ENCODE measurements at places on chromosomes 16 and 17.

DNA sequence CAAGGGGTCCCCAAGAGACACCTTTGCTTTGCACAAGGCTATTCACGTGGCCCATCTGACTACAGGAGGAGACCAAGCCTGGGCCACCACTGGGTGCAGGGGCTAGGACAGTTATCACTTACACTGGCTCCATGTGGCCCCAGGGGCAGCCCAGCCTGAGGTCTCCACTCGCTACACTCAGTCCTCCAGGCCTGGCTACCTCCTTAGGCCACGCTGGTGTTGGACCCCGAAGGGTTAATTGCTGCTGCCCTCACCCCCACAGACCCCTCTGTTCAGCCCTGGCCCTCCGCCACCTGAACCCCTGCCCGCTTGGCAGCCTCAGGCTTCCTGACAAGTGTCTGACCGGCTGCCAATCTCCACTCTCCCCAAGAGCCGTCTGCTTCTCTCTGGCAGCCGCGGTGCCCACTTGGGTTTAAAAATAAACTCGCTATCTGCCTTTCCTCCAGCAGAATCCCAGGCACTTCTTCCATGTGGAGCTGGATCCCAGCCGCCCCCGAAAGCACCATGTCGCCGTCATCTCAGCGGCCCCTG, 27.8 kb downstream of the ADAM11 start:
- DNase-seq = no peak

- no peak for DNase-seq
Observed at GRCh38 chr16:14003074-14003570, 68.0 kb upstream of the MRTFB start.

GRCh38 chr16:5581908-5582307, 484.3 kb upstream of the EEF2KMT start:
- no peak for DNase-seq

DNA sequence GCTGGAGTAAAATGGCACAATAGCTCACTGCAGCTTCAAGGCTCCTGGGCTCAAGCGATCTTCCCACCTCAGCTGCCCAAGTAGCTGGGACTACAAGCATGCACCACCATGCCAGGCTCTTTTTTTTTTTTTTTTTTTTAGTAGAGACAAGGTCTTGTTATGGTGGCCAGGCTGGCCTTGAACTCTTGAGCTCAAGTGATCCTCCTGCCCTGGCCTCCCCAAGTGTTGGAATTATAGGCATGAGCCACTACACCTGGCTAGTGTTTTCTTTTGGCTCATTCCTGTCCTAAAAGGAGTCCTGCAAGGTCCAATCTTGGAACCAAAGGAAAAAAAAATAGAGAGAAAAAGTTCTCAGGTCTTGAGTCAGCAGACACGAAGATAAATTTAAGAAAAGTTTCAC, 30.8 kb downstream of the PKD1L3 start:
- DNase-seq = no peak

GRCh38 chr17:7019839-7020519, 2.9 kb upstream of the BCL6B start:
- DNase-seq = no peak

- DNase-seq = no peak
Observed at GRCh38 chr17:67717192-67717623, 528 bp upstream of the NOL11 start.

DNA sequence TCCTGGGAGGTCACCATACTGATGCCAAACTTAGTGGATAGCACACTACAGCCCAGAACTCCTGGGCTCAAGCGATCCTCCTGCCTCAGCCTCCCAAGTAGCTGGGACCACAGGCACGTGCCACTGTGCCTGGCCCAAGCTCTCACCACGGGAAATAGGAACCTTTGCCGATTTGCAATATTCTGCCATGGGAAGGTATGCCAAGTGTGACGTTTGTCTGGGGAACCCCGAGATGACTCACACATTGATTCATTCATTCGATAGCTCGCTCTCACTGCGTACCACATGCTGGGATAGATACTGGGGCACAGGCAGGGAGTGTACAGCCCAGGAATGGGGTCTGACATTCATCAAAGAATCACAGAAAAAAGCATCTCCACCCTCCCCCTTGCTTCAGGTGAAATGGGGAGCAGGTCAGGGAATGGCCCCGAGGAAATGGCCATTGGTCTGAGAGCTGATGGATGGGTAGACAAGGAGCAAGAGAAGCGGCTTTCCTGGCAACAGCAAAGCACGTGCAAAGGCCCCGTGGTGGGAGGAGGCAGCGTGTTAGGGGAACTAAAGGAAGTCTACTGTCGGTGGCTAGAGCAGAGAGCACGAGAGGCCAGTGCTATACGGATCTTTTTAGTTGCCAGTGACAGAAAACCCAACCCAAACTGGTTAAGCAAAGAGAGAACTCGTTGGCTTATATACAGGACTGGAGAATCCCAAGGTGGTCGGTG, 44.1 kb downstream of the DNAH17 start:
- no peak for DNase-seq

DNA sequence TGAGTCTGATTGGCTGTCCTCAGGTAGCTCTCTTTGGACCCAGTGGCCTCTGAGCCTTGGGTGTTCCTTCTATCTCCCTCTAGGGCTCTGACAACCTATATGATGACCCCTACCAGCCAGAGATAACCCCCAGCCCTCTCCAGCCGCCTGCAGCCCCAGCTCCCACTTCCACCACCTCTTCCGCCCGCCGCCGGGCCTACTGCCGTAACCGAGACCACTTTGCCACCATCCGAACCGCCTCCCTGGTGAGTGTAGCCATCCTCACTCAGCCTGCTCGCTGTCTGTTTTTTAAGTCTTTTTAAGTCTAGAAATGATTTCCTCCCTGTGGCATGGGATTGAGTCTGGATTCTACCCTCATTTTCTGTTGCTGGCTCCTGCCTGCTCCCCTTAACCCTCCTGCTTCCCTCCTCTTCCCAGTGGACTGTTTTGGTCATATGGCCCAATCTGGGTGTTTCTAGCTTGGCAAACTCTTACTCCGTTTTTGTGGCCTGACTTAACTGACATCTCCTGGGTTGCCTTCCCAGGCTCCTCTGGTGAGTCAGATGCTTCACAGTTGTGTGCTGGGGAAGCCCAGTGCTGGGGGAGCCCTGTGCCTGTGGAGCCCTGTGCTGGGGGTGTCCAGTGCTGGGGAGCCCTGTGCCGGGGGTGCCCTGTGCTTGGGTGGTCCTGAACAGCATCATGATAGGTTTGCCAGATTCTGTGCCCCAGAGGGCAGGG, 9.9 kb downstream of the TAOK2 start:
- DNase-seq = no peak

GRCh38 chr16:55222486-55222885, 101.5 kb upstream of the IRX6 start:
- DNase-seq = no peak

GRCh38 chr16:57115514-57116182, 23.3 kb downstream of the CPNE2 start:
- DNase-seq = no peak

GRCh38 chr17:44543213-44543904, 13.9 kb upstream of the FZD2 start:
- DNase-seq = no peak

DNA sequence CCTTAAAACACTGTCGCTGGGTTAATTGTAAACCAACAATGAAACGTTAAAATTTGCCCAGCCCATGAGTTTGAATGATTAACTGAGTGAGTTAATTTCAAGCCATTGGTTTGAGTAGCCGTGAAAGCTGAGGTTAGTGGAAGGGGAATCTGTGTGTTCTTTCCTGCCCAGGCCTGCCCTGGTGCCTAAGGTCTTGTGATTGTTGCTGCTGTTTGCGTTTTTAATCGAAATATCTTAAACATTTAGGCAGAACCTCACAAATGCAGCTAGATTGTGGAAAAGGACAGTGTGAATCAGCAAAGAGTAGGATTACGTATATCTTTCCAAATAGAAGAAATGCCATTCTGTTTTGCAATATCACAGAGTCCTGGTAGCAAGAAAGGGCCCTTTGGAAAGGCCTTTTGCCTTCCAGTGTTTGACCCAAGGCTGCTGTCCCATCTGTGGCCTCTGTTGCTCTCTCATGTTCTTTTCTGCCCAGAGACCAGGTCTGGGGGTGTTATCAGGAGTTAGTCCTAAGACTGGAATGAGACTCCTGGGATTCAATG, 113.8 kb downstream of the MSI2 start:
- DNase-seq = no peak

- DNase-seq = no peak
Observed at GRCh38 chr17:29016345-29017210, 10.7 kb upstream of the SEZ6 start.

DNA sequence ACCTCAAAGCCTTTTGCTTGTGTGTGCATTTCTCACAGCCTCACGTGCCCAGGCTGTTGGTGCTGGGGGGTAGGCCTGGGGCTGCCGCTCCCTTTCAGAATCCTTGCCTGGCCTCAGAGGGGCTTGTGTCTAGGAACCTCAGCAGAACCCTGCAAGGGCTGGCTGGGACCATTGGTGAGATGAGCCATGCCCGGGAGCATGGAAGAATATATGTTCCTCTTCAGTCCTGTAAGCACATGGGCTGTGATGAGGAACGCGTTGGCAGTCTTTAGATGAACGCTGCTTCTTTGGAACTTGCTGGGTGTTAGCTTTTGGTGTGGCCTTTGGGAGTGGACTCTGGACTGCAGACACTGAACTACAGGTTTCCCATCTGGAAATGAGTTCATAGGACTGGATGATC, 32.0 kb upstream of the SLC5A10 start:
- no peak for DNase-seq

DNA sequence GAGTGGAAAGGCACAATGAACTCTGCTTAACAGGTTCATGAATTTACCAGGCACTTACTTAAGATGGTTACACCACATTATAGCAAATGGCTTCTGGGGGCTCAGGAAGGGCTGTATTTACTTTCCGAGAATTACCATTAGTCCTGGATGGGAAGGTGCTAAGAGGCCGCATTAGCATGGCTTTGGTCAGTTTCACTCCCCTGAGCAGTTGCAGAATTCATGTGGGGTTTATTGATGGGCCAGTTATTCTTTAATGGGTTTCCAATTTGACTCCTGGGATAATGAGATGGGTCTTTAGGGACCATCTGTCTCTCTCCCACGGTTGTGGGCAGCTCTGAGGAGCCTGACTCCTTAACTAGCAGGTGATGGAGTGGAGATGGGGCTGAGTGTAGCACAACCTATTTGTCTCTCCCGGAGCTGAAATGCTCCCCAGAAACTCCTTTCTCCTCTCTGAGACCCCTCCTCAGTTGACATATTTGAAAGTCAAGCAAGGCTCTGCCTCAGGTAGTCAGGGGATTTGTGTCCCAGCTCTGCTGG, 652.5 kb downstream of the HS3ST4 start:
- no peak for DNase-seq

DNA sequence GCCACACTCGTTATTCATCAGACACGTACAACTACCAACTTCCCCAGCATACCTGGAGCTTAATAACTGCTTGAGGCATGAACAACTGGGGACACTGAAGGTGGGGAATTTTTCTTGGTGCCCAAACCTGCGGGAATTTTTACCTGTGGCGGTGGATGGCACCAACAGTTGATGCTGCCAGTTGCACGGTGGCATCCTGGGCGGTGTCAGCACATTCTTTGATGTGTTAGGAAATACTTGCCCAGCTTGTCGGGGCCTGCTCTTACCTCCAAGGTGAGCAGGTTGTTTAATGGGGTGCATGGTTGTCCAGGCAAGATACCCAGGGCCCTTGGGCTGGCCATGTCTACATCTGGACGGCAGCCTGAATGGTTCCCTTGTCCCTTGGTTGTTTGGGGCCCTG, 79.6 kb downstream of the CRISPLD2 start:
- DNase-seq = no peak

DNA sequence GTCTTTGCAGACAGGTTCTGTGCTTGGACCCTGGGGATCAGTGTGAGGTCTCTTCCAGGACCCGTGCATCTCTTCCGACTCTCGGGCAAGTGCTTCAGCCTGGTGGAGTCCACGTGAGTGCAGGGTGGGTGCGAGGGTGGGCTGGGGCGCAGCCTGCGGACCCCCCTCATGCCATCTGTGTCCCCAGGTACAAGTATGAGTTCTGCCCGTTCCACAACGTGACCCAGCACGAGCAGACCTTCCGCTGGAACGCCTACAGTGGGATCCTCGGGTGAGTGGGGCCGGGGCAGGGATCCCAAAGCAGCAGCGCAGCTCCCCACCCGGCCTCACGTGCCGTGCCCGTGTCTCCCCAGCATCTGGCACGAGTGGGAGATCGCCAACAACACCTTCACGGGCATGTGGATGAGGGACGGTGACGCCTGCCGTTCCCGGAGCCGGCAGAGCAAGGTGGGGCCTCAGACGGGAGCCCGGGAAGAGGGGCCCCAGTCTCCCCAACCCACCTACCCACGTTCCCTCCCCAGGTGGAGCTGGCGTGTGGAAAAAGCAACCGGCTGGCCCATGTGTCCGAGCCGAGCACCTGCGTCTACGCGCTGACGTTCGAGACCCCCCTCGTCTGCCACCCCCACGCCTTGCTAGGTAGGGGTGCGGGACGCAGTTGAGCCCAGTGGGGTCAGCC, 10.1 kb downstream of the GNPTG start:
- DNase-seq = no peak

DNA sequence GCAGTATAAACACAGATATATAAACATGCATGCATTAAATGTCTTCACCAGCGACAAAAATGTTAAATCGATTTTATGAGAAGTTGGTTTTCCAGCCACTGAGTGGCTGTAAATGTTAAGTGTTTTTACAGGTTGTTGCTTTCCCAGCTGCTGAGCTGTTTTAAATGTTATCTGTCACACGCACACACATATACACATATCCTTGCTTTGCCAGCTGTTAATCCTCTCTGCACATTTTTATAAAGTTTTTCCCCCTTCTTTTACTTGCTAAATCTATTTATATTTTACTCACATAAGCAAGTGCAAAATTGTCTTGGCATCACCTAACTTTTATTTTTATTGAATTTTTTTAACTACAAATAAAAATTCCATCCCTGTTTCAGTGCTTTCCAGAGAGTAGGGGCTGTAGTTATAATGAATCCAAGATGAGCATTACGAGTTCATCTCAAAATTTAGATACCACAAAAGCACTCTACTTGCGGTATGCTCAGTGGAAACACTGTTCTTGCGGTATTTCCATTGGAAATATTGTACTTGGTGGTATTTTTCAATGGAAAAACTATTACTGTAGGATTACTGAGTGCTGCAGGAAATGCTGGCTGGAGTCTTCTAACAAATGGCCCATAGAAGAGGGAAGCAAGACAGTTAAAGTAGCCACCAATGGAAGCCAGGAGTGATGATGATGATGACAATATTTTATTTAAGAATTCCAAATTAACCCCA, 124.9 kb upstream of the KCNJ16 start:
- DNase-seq = no peak

DNA sequence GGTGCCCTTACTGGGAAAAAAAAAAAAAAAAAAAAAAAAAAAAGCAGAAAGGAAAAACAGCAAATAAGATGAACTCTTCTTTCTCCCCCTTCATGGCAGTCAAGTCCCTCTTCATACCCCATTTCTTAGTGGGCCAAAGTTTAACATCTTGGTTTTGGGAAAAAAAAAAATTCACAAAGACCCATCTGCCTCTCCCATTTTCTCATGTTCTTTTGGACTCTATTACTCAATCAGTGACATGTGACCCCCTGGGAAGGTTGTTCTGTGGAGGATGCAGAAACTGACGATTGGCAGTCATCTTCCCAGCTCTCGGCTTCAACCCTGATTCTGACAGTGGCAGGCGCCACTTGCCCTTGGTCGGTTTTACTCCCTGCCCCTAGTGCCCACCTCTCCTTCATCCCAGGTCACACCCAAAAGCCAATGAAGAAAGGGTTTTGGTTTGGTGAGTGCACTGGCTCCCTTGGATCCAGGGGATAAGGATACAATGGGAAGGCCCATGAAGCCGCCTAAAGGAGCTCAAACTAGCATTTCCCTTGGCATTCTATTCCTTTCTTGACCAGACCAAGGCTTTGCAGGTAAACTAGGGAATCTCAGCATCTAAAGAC, 60.7 kb upstream of the TBX2 start:
- DNase-seq = no peak

GRCh38 chr16:65212791-65213190, 90.9 kb upstream of the CDH11 start:
- no peak for DNase-seq

GRCh38 chr16:88368036-88368435, 14.7 kb upstream of the ZNF469 start:
- DNase-seq = no peak
